Anterior cingulate cortex (tissue), 58 donors: ENCODE measurements at places on chromosomes 7 and 10.

- no peak for DNase-seq
These were observed 39.8 kb upstream of the ZNF438 start for GRCh38 chr10:31071232-31072005.

DNA sequence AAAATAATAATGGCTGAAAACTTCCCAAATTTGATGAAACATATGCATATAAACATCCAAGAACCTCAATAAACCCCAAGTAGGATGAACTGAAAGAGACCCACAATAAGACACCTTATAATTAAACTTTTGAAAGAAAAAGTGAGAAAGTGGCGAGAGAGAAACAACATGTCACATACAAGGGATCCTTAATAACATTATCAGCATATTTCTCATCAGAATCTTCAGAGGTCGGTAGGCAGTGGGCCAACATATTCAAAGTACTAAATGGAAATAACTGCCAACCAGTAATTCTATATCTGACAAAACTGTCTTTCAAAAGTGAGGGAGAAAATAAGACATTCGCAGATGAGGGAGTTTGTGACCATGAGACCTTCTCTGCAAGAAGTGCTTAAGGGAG is 16.6 kb upstream of the CCDC6 start:
- DNase-seq, result no peak

- DNase-seq, result no peak
These were observed 10.1 kb upstream of the ERVW-1 start for GRCh38 chr7:92487804-92488203.

- no peak for DNase-seq
These were observed 26.3 kb upstream of the AMZ1 start for GRCh38 chr7:2661602-2662272.

DNA sequence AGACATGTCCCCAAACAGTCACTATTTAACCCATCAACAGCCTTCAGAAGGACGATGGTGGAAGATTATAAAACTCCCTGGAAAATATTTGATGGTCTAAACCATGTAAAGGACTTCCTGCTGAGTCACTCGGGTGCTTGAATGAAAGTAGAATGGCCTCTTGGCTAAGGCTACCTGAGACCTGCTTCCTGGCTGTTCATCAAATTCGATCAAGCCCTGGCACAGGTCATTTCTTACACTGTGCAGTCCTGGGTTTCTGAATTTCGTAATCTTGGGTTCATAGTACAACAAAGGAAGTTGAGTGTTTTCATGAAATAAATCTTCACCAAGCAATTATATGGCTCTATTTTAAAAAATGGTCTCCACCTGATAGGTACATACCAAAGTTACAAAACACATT is 260.3 kb upstream of the RNF32 start:
- no peak for DNase-seq

- no peak for DNase-seq
These were observed 125.1 kb downstream of the RAPGEF5 start for GRCh38 chr7:22231806-22232205.
